ENCODE measurements at places on chromosomes 11 and 22. TPM values are rescaled to one million over a fixed set of nuclear protein-coding genes. Genes with fewer than 3 reads are reported as not detected.

MUC6 gene
- 3.0 TPM for total RNA-seq

- no peaks in the 10 kb centered on the region for H3K27me3 ChIP-seq
- DNase-seq: no peak
- H3K27ac ChIP-seq: no peak overlapping the region
- H3K4me3 ChIP-seq: no peak overlapping the region
Observed at GRCh38 chr11:128472128-128473089, 114.9 kb downstream of the ETS1 start.

SMC1B gene
- total RNA-seq: not detected

UBE4A gene
- total RNA-seq: 39.2 TPM

- no peak for DNase-seq
- H3K4me3 ChIP-seq: no peak overlapping the region
- no peak overlapping the region for H3K27ac ChIP-seq
- no peaks in the 10 kb centered on the region for H3K4me1 ChIP-seq
- H3K27me3 ChIP-seq: no peaks in the 10 kb centered on the region
Observed at GRCh38 chr11:113256431-113257202, 57.8 kb upstream of the TTC12 start.

GRCh38 chr11:87366763-87367405 lies 329.1 kb downstream of the TMEM135 start:
- no peaks in the 10 kb centered on the region for H3K27me3 ChIP-seq
- no peak overlapping the region for H3K27ac ChIP-seq
- no peaks in the 10 kb centered on the region for H3K4me1 ChIP-seq
- no peaks in the 10 kb centered on the region for H3K36me3 ChIP-seq

DNA sequence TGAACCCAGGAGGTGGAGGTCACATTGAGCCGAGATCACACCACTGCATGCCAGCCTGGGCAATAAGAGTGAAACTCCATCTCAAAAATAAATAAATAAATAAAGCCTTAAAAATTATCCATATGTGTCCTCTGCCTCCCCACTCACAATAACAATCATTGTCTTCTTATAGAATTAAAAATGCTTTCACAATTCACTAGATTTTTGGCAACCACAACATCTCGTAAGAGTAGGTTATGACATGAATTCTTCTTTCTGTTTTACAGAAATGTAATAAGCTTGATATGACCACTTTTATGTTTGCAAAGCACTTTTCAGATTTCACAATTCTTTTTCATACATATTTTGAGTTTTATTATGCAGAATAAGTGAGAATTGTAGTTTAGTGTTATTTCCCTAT lies 54.5 kb upstream of the HSPA8 start:
- no peak overlapping the region for H3K4me3 ChIP-seq
- no peaks in the 10 kb centered on the region for H3K4me1 ChIP-seq
- H3K27ac ChIP-seq: no peak overlapping the region

- H3K36me3 ChIP-seq: peaks cover 2% of the 10 kb centered on the region
- peaks cover 9% of the 10 kb centered on the region for H3K4me1 ChIP-seq
- H3K27ac ChIP-seq: no peak overlapping the region
- no peak overlapping the region for H3K4me3 ChIP-seq
Observed at GRCh38 chr11:9753021-9753420, 89.1 kb downstream of the SWAP70 start.

TRPC6 gene
- 1.4 TPM for total RNA-seq

RIMBP3B gene
- 0.16 TPM for total RNA-seq

- H3K4me1 ChIP-seq: peaks cover 23% of the 10 kb centered on the region
- peak; percentile 59 for DNase-seq
- peak overlapping the region; percentile 85 for H3K27ac ChIP-seq
- peak overlapping the region; percentile 68 for H3K4me3 ChIP-seq
- H3K27me3 ChIP-seq: no peaks in the 10 kb centered on the region
Observed at GRCh38 chr22:38271927-38272372, 860 bp downstream of the TMEM184B start.

All from kidney (tissue), 22 donors.